ENCODE measurements at places on chromosomes 5 and 9.
A peak's percentile ranks its signal among the peaks of the same experiment; 100 is the strongest.

DNA sequence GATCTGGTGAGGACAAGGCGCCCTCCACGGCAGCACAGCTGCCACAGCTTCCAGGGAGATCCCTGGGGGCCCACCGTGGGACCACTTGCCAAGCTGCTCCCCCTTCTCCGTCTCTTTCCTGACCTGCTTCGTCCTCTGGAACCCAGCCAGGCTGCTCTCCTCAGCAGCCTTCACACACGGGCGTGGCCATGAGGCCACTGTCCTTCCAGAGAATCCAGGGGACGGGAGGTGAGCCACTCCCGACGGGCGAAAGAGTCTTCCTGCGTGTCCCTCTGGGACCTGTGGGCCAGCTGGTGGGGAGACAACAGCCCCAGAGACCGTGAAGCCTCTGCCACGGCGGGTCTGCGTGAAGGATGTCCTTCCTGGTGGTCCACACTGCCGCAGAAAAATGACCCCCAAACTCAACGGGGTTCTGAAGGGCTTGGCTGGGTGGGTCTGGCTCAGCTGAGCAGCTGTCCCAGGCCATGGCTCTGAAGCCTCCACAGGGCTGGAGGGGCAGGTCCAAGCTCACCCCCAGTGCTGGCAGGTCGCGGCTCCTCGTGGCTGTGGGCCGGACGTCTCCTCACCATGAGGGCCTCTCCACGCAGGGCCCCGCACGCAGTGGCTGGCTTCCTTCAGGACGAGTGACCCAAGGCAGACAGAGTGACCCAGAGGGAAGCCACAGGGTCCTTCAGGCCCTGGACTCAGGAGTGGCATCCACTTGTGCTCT, 47.4 kb upstream of the NKD2 start:
- DNase-seq, result peak; percentile 80

GRCh38 chr9:13778631-13779030, 499.1 kb upstream of the MPDZ start:
- no peak for DNase-seq

- DNase-seq, result no peak
Measured at GRCh38 chr5:68383888-68384310, 168.3 kb downstream of the PIK3R1 start.

DNA sequence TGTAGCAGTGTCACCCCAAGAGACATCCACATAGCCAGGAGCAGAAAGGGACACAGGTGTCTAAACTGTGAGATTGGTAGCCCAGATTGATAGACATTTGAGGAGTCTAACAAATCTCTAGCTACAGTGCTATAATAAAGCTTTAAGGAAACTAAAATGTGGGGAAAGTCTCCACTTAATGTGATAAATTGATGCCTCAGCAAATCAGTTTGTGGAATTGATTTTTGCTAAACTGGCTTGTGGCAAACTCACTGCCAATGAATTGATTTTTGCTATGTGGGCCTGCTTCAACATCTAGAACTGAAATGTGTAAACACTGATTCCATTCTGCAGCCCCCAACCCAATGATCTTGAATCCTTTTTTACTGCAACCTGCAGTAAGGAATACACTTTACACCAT, 16.8 kb upstream of the MAP3K1 start:
- DNase-seq, result no peak

GRCh38 chr9:109270441-109270840, 50.4 kb downstream of the EPB41L4B start:
- no peak for DNase-seq

- no peak for DNase-seq
Measured at GRCh38 chr5:156121234-156121633, 205.7 kb upstream of the SGCD start.

- peak; percentile 82 for DNase-seq
Measured at GRCh38 chr5:89337-90286, 2.4 kb upstream of the PLEKHG4B start.

GRCh38 chr9:98438666-98439065, 183.2 kb upstream of the TBC1D2 start:
- DNase-seq, result no peak

GRCh38 chr9:124282442-124283227, 24.9 kb downstream of the NEK6 start:
- no peak for DNase-seq

- peak; percentile 94 for DNase-seq
Measured at GRCh38 chr5:142874540-142874939, 104.4 kb downstream of the ARHGAP26 start.

DNA sequence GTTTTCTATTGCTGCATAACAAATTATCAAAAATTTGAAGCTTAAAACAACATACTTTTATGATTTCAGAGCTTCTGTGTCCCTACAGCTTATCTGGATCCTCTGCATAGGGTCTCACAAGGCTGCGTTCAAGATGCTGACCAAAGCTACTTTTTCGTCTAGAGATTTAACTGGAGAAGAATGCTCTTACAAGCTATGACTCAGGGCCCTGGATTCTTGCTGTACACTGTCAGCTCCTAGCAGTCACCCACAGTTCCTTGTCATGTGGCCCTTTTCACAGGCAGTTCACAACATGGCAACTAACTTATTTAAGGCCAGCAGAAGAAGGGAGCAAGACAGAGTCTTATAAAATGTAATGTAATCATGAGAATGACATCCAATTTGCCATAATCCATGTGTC, 70.8 kb upstream of the FAM174A start:
- DNase-seq, result no peak

- no peak for DNase-seq
Measured at GRCh38 chr5:123746683-123747360, 234.8 kb downstream of the CSNK1G3 start.

GRCh38 chr5:9320652-9321051, 225.2 kb downstream of the SEMA5A start:
- no peak for DNase-seq

GRCh38 chr9:134216961-134217360, 52.6 kb upstream of the RNU6ATAC start:
- no peak for DNase-seq

DNA sequence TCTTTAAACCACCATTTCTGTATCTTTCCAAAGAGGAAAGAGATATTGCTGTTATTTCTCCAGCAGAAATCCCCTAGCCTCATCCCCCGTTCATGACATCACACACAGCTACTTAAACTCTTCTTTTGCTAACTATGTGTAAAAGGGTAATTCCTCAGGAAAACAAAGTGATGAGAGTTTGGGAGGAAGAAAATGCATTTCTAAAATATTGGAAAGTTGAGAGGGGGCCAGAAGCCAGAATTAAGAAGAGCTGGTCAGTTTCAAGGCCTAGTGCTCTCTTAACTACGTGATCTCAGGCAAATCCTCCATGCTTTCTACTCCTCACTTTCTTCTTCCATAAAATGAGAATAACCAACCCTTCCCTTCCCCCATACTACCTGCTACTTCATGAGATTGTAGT, 109.4 kb downstream of the LIFR start:
- no peak for DNase-seq

- DNase-seq, result no peak
Measured at GRCh38 chr5:86861512-86861911, 243.8 kb downstream of the COX7C start.

- no peak for DNase-seq
Measured at GRCh38 chr9:82127465-82127864, 138.9 kb downstream of the SPATA31D1 start.

DNA sequence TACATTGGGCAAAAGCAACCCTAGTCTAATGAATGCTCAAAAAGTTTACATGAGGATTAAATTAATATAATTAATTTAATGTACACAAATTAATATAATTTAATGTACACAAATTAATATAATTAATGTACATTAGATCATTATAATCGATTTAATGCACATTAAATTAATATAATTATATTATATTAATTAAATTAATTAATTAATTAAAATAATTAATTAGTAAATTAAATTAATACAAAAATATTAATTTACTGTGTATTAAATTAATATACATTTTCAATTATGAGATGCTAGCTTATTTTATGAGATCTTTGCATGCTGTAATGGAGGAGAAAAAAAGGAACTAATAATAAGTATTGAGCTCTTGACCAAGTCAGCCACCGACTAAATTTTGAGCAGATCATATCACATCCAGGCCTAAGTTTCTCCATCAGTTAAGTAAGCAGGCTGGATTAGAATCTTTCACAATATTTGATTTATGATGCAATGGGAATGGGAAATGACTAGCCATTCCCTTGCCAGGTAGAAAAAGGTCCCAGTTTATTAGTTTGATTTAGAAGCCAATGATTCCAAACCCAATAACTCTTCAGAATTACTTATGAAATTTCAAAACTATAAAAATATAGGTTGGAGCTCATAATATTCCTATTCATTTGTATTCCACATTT, 533.4 kb upstream of the GRIA1 start:
- no peak for DNase-seq

GRCh38 chr5:179324760-179325295, 20.4 kb downstream of the ADAMTS2 start:
- DNase-seq, result no peak

DNA sequence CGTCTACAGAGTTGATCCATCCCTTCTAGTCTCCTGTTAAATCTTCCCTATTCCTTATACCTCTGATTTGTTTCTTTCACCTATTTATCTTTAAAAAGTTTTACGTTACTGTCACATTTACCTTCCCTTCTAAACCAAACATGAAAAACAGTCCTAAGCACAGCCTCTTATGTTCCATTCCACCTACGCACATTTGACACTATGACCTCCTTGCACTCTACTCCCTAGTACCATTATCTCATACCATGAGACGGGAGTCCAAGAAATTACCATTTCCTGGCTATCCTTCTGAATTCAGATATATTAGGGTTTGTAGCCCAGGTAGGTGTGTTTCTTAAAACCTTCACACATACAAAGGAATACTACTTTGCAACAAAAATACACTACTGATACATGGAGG, 25.1 kb downstream of the FNIP1 start:
- DNase-seq, result no peak

- no peak for DNase-seq
Measured at GRCh38 chr9:77024776-77025545, 5.5 kb downstream of the FOXB2 start.

DNA sequence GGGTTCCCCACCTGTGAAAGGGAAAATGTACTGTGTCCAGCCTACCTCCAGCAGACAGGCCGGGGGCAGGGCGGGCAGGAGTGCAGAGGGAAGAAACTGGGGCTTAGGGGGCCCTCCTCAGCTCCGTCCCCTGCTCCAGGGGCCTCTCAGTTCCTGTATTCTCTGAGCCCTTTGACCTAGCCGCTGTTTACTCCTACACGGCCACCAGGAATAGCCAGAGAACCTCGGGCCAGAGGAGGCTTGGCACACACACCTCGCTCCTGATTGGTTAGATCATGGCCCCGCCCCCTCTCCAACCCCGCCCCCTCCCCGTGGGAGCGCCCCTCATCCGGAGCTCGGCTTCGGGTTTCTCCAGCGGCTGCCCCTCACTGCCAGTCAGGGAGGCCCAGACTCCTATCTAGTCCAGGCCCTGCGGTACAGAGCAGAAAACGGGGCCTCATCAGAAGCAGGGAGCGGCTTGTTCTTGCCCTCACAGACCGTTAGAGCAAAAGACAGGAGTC, 2.2 kb downstream of the ST6GALNAC6 start:
- DNase-seq, result no peak

GRCh38 chr9:133961226-133962165, 30.6 kb downstream of the VAV2 start:
- no peak for DNase-seq

DNA sequence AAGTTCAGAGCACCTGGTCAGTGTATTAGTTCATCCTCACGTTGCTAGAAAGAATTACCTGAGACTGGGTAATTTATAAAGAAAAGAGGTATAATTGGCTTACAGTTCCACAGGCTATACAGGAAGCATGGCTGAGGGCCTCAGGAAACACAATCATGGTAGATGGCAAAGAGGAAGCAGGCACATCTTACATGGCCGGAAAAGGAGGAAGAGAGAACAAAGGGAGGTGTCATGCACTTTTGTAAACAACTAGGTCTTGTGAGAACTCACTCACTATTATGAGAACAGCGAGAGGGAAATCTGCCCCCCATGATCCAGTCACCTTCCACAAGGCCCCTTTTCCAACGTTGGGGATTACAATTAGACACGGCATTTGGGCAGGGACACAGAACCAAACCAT, 28.8 kb upstream of the CAVIN4 start:
- DNase-seq, result no peak

DNA sequence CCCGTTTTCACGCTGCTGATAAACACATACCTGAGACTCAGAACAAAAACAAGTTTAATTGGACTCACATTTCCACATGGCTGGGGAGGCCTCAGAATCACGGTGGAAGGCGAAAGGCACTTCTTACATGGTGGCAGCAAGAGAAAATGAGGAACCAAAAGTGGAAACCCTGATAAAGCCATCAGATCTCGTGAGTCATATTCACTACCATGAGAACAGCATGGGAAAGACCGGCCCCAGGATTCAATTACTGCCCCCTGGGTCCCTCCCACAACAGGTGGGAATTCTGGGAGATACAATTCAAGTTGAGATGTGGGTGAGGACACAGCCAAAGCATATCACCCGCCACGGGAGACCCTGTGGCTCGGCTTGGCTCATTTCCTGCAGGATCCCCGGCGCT, 20.2 kb downstream of the EXD3 start:
- DNase-seq, result no peak

DNA sequence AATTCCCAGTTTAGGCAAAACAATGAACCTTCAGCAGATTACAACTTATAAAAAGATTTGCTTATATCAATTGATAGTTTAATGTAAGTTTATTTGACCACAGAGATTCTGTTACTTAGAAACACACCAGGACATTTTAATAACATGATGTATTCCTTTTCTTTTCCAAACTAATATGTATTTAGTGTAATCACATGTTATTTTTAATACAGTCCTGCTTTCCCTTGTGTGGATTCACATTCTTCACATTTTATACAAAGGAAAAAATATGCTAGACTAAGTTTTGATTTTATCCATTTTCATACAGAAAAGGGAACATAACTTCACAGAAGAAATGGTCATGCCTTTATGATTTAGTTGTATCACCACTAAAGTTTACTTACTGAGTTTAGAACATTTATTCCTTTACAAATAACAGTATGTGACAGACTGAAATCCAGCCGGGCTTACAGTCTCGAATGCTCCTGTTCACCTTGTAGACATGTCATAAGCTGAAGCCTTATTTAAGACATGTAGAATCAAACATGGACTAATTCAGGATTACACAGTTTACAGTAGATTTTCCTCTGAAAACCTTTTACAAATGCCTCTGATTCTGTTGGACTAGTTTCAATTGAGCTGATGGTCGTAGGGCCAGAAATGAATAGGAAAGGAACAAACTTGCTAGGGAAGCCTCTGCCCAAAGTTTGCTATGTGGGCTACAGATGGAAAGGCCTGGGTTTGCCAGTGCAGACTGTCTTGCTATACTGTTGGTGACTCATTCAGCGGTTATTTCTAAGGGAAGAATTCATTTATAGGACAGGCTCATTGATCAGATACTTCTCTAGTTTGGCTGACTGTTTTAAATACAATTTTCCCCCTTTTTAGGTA, 6.6 kb upstream of the ASPN start:
- no peak for DNase-seq

DNA sequence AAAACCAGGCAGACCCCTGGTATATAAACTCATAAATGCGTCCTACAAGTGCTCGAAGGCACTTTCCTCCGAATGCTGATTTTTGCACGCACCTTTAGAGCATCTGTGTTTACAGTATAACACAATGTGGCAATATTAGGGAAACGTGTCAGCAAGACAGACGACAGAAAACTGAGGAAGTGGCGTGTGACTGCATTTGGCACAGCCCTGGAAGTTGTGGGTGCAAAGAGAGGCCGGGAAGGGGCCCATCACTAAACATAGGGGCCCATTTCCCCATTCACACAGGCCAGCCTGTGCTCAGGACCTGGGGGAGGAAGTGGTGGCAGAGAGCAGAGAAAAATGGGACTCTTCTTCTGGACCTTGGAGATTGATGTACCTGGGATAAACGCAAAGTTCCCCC, 48.2 kb downstream of the RASGEF1C start:
- DNase-seq, result peak; percentile 37

Measured in mesenteric fat pad (tissue), 1 donor.